ENCODE measurements at places on chromosomes 3 and 15.

DNA sequence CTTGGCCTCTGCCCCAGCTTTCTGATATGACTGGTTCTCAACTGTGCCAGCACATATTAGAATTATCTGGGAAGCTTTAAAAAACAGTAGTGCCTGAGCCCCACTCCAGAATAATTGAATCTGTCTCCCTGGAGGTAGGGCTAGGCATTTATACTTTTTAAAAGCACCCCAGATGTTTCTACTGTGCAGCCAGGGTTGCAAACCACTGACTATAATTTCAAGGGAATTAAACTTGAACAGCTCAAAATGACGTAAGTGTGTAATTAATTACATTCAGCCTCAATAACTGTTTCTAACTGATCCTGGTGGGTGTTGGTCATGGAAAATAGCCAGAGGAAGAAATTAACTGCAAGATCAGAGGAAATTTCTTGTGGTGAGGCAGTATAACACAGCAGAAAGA lies 4.4 kb upstream of the IRAK2 start:
- DNase-seq, result no peak

- DNase-seq, result no peak
These were observed 131.0 kb upstream of the C15orf61 start for GRCh38 chr15:67389975-67390374.

- no peak for DNase-seq
These were observed 291.8 kb downstream of the NAALADL2 start for GRCh38 chr3:175150812-175151401.

DNA sequence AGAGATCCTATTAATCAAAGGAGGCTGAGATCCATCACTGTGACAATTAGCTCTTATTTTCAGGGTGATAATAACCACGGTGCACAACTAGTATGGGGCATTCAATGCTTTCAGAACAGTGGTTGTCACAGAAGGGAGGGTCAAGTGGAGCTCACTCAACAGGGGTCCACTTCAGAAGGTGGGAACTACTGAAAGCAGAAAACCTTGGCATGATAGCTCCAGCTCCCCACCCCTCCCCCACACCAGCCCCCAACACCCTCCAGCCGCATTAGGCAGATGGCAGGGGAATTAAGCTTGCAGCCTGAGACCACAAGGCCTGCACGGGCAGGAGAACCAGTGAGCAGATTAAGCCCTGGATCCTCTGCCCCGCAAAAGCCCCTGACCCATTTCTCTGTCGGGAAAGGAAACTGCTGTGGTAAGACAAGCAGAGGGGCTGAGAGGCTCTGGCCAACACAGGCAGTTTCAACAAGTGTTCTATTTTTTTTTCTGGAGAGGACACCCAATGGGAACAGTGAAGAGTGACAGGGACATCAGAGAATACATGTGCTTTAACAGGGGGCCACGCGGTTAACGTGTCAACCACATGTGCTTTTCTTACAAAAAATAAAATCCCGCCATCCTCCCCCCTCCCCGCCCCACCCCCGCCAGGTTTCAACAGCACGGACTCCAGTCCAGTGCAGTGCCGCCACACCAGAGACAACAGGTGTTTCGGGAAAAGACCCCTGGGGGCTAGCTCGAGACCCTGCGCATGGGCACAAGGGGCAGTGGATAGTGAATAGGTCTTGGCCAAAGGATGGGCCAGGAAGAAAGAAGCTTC lies 997 bp downstream of the FYCO1 start:
- DNase-seq, result peak; percentile 64

DNA sequence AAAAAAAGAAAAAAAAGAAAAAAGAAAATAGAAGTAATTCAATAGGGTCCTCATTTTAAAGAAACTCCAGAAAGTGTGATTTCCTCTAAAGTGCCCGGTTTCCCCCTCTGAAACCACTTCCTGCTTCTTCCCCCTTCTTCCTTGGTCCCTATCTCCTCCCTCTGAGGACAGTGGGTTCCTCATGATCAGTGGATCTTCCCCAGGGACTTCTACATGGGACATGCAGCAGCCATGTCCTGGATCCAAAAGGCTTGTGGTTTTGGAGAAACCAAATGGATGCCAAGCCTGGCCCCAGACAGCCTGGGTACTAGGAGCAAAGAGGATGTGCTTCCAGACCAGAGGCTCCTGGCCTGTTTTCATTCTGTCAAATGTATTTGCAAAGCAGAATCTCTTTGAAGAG lies 26.6 kb upstream of the SMAD6 start:
- DNase-seq, result no peak
